Stimulated activated CD4-positive, alpha-beta T cell treated with anti-CD3 and anti-CD28 coated beads, Interleukin-12 subunit alpha, Interleukin-12 subunit beta, amount 100 ng/mL, for 24 hours (primary cell): ENCODE measurements at places on chromosomes 6 and 20.

GRCh38 chr6:69861986-69862385, 4.4 kb upstream of the COL19A1 start:
- no peak for DNase-seq

DNA sequence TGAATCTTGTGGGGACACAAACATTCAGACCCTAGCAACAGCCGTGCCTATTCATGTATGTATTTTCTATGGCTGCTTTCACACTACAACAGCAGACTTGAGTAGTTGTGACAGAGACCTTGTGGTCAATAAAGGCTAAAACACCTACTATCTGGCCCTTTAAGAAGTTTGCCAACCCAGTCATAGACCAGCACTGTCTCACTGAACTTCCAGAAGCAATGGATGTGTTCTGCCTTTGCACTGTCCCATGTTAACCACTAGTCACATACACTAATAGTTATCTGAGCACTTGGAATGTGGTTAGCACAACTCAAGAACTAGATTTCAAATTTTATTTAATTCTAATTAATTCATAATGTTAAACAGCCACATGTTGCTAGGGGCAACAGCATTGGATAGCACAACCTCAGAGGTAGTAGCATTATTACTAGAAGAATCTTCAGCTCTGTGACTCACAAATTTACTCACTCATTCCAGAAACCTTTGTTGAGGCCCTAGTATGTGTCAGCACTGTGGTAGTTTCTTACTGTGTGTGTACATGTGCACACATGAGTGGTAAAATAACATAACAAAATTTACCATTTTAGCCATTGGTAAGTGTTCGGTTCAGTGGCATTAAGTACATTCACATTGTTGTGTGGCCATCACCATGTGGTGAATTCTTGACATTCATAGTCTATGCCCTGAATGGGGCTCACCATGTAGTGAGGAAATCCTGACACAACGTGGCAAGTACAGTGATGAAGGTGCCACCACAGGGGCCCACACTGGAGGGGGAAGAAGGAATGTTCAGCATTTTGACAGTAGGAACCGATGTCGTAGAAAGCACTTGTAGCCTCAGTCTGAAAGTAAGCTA, 107.3 kb downstream of the CEP57L1 start:
- no peak for DNase-seq

- DNase-seq: no peak
Observed at GRCh38 chr6:72654071-72654621, 32.3 kb downstream of the KCNQ5 start.

DNA sequence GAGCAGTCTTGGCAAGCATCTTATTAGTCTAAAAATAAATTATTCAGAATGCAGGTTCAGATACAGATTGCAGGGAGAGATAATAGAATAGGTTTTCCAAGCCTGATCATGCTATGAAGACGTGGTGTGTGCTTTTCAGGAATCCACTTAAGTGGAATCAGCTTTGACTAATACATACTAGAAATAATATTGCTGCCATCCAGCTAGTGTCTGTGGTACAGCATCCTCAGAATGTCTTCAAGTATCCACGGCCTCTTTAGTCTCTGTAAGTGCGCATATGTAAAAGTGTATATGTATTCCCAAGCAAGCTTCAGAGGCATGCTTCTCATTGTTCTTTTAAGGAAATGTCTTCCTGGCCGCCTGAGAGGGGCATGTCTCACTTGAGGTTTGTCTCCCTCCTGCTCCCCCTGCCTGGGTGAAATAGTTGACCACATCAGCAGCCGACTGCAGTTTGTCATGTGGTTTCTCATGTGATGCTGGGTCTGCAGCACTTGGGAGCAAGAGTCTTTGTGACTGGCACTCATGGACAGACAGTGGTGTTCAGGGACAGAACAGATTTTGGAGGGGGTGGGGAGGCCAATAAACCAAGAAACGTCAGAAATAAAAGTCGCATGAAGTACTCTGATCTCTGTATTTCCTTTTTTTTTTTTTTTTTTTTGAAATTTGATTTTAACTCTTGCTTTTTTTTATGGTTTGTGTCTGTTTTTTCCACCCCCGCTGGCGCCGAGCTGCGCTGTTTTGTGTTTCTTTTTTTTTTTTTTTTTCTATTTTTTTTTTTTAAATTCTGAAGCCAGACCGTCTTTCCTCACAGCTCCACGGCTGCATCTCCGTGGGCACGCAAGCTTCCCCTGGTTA, 150.8 kb downstream of the PRL start:
- no peak for DNase-seq

GRCh38 chr6:33073431-33073871, at the start of gene HLA-DPA1:
Gene HLA-DPA1 (minus strand): TSS chr6:33073649.
- peak; percentile 13 for DNase-seq

- no peak for DNase-seq
Observed at GRCh38 chr6:127939442-127940066, 38.7 kb upstream of the THEMIS start.

DNA sequence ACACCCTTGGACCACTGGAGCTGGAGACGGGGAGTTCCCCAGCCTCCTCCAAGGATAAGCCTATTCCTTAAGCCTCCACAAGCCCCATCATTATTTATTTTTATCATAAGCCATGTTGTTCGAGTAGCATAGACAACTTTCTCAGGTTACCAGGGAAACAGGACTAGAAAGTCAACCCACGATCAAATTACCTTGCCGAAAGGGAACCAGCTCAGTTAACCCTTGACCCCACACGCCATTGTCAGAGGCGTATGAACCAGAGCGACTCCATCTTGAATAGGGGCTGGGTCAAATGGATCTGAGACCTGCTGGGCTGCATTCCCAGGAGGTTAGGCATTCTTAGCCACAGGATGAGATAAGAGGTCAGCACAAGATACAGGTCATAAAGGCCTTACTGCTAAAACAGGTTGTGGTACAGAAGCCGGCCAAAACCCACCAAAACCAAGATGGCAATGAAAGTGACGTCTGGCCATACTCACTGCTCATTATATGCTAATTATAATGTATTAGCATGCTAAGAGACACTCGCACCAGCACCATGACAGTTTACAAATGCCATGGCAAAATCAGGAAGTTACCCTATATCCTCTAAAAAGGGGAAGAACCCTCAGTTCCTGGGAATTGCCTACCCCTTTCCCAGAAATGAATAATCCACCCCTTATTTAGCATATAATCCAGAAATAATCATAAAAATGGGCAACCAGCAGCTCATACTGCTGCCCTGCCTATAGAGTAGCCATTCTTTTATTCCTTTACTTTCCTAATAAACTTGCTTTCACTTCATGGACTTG, 22.4 kb downstream of the SYNJ2 start:
- DNase-seq: no peak
